Anterior cingulate cortex (tissue), 58 donors: ENCODE measurements at places on chromosomes 4 and X.

GRCh38 chr4:11223311-11223710, 205.4 kb downstream of the HS3ST1 start:
- DNase-seq: no peak

GRCh38 chr4:38964942-38965775, 67.0 kb downstream of the TMEM156 start:
- DNase-seq: no peak

- DNase-seq: no peak
Measured at GRCh38 chr4:138305050-138305449, 62.9 kb upstream of the SLC7A11 start.

- no peak for DNase-seq
Measured at GRCh38 chr4:14767142-14767541, 235.1 kb upstream of the CPEB2 start.

- no peak for DNase-seq
Measured at GRCh38 chr4:1654216-1654955, 29.7 kb downstream of the FAM53A start.

DNA sequence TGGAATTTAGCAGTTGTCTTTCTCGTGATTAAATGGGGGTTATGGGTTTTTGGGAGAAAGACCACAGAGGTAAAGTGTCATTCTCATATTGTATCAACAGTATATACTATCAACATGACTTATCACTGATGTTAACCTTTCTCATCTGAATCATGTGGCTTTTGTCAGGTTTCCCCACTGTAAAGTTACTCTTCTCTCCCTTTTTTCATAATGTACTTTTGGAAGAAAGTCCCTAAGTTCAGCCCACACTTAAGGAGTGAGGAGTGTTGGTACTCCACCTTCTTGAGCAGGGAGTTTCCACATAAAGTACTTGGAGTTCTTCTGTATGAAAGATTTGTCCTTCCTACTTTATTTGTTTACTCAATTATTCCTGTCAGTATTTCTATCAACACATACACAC, 169.9 kb downstream of the ZNF330 start:
- DNase-seq: no peak

DNA sequence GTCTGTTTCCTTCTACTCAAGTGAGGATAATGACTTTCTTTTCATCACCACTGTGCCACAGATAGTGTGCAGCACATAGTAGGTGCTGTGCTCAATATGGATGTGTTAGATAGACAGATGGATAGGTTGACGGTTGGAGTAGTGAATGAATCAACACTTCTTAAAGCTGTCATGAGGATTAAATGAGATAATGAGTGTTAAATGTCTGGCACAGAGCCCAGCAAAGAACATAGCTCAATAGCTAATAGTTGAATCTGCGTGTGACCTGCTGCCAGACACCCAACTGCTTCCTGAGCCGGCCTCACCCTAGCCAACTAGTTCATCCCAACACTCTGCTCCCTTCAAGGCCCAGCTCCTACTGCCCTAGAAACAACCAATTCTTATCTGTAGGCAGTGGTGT, 67.7 kb upstream of the PJA1 start:
- no peak for DNase-seq

GRCh38 chr4:99946356-99947189, at the start of gene DNAJB14:
Gene DNAJB14 (minus strand): TSS chr4:99946618. CDS start chr4:99946571, 47 bp downstream.
- DNase-seq: peak; percentile 73

- DNase-seq: no peak
Measured at GRCh38 chr4:14059006-14059405, 431.5 kb upstream of the BOD1L1 start.

- no peak for DNase-seq
Measured at GRCh38 chr4:54011201-54011600, 53.2 kb downstream of the CHIC2 start.

DNA sequence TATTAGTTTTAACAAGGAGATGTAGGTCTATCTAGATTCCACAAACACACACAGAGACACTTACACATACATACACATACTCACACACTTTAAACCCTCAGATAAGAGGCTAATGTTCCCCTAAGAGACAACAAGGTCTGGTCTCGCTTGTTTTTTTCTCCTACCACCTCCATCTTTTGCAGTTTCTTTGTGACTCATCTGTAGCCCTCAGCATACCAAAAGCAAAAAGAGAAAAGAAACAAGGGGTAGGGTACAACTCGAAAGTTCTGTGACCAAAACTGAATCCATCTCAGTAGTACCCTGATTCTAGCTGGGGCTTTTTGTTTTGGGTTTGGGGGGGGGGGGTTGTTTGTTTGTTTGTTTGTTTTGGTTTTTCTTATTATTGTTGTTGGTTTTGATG, 12.2 kb upstream of the EXOSC9 start:
- no peak for DNase-seq

DNA sequence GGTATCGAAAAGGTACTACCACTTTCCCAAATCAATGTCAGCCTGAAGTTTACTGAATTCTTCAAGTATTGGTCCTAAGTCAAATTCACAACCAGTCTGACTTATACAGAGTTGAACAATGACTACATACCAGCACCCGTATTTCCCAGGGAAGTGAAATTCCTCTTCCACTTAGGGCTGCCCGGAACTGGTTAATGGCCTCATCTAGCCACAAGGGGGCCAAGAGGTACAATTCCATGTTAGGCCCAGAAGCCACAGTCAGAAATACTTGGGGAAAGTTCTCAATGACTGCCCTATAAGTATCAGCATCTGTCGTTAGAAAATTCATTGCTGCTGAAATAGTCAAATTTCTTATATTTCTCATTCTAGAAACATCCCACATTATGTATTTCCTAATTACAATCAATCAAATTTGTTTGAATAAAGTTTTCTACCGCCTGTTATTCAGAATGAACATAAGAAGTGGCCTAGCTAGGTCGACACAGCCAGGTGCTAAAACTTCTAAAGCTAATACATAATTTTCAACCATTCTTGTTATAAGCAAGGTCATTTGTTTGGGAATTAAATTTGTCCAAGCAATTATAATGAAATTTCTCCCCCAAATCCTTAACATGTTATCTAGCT, 5.6 kb upstream of the PCDH7 start:
- DNase-seq: peak; percentile 1

- no peak for DNase-seq
Measured at GRCh38 chrX:4560192-4560591, 846.7 kb upstream of the PRKX start.

GRCh38 chr4:80803337-80803736, 227.2 kb upstream of the BMP3 start:
- DNase-seq: no peak

DNA sequence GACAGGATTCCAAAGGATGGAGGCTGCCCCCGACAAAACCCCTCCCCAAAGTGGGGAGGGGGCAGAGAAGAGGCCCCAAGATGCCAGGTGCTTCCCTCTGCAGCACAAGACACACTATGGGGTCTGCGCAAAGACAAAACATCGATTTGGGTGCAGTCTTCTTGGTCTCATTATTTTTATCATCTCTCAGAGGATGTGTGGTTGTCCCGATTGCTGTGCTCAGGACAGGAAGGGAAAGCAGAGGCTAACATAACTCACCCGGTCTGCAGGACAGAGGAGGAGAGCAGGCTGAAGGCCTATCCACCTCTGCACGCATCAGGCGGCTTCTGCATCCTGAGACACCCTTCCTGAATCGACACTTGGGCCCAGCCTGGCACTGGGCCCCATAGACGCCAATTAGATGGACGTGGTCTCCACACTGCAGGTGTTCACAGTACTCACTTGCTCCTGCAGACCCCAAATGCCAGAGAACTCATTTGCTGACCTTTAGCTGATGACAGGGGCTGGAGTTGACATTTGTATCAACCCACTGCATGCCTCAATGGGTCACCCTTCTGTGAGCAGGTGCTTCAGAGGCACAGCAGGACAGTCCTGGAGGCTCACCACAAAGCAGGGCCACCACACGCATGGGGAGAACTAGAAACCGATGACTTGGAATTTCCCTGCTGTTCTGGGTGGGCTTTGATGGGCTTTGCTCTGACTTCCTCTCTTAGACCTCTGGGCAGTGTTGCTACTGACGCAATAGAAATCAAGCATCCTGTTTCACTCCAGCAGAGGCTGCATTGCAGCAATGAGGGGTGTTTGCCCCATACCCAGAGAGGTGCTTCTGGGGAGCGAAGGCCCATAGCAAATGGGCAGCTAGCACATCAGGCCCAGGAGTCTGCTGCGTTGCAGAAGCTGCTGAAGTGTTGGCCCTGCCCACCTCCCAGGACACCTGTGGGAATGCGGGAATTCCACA, 96.3 kb upstream of the ENPP6 start:
- no peak for DNase-seq

GRCh38 chr4:90542216-90542615, 415.0 kb downstream of the CCSER1 start:
- DNase-seq: no peak

- DNase-seq: no peak
Measured at GRCh38 chr4:94244829-94245185, 37.1 kb downstream of the SMARCAD1 start.

- DNase-seq: no peak
Measured at GRCh38 chrX:40644821-40645358, 2.5 kb downstream of the CXorf38 start.

DNA sequence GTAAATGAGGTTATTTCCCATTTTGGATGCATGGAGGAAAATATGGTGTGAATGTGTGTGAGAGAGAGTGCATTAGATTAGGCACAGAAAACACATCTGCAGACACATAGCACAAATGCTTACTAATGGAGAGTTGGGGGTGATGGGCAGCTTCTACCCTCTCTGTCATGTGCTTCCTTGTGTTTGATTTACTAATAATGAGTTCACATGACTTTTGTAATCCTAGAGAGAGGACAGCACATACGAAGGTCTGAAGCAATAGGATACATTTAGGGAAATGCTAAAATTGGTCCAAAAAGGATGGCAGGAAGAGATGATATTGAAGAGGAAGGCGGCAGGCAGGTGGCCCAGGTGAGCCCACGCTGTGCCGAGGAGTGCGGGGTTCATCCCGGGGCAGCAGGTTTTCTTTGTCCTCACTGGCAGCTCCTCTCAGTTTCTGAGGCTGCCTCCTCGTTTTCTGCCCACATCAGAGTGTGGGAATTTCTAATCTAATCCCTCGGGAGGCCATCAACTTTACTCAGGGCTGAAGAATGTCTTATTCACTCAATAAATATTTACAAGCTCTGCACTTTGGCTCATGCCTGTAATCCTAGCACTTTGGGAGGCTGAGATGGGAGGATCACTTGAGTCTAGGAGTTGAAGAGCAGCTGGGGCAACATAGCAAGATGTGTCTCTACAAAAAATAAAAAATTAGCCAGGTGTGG, 15.9 kb upstream of the MAP9 start:
- no peak for DNase-seq

DNA sequence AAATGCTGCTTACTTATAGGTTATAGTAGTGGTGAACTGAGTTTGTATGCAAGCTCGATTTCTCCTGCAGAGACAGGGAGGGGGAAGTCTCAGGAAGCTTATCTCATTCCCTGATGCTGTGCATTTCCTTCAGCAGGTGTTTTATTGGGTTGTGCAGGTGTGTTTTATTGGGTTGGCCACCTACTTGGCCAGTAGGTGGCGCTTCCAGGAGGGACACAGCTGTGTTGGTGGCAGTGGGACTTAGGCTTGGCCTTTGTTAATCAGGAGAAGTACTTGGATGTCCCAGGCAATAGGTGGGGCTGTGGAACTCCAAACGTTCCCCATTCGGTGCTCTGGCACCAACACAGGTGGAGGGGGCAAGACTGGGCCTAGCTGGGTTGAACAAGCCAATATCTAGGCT, 196.0 kb upstream of the DCAF8L1 start:
- DNase-seq: no peak

GRCh38 chr4:108313546-108314339, 145.0 kb upstream of the LEF1 start:
- DNase-seq: no peak

DNA sequence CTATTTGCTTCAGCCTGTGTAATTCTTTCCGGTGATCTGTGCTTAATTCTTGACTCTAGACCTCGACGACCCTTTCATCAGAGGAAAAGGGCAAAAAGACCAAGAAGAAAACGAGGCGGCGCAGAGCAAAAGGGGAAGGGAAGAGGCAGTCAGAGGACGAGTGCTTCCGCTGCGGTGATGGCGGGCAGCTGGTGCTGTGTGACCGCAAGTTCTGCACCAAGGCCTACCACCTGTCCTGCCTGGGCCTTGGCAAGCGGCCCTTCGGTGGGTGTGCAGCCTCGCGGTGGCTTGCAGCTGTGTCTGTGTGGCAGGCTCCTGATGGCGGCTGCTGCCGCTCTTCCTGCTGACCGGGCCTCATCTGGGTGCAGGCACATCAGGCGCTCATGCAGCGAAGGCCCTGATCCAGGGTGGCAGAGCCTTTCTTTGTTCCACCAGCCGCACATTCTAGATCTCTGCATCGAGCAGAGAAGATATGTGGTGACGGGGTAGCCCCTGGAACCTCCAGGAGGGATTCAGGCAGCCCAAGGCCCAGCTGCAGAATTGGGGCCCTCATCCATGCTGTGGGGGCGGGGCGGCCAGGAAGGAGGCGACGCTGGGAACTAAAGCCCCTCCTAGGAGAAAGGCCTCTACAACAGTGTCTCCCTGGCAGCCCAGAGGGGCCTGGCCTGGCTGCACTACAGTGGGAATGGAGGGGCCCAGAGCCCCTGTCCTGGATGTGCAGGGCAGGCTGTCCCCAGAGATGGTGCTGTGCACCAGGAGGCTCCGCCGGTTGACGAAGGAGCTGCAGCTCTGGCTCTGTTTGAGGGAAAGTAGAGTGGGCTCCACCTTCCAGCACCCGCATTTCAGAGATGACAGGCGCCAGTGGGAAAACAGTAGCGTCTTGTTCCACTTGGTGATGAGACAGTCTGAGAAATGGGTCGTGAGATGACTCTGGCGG, 32.1 kb downstream of the NELFA start:
- no peak for DNase-seq

GRCh38 chr4:102599455-102599854, 98.3 kb downstream of the NFKB1 start:
- no peak for DNase-seq

DNA sequence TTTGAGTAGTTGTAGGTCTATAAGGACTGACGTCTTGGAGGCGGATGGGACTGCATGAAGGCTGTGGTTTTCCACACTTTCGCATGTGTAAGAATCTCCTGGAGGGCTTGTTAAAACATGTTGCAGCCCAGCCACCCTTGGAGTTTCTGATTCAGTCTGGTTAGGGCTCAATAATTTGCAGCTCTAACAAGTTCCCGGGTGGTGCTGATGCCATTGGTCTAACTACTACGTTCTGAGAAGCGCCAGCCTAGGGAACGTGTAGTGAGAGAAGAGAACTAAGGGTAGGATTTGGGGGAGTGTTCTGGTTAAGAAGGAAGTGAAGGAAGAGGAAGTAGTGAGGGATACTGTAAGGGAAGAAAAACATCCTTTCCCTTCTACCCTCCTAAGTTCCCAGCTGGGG, 138.9 kb downstream of the LARP7 start:
- no peak for DNase-seq

DNA sequence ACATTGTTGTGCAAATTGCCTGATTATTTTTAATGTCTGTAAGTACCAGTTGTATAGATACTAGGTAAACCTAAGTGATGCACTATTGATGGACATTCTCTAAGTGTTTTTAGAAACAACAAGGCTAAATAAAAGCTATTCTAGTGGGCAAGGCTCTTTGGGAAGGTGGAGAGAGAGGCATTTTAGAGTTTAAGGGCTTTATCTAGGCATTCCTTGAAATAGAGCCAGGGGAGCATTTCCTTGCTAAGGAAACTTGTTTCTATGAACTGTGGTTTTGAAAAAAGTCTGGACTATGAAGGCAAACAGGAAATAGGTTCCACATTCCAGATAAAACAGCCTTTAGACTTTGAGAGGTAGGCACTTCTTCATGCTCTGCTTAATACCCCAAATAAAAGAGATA, 23.8 kb downstream of the BMX start:
- no peak for DNase-seq
